Posterior cingulate gyrus (tissue), 11 donors: ENCODE measurements at places on chromosomes 3 and 15.

- DNase-seq, result no peak
Observed at GRCh38 chr3:99878005-99878404, 60.3 kb downstream of the CMSS1 start.

- DNase-seq, result no peak
Observed at GRCh38 chr15:26772154-26773066, at the start of gene GABRB3. TSS of gene GABRB3 (minus strand) at chr15:26773066.

- DNase-seq, result no peak
Observed at GRCh38 chr3:126573492-126574117, 14.9 kb upstream of the C3orf22 start.

GRCh38 chr15:91553196-91553854, 300.2 kb upstream of the SLCO3A1 start:
- no peak for DNase-seq

DNA sequence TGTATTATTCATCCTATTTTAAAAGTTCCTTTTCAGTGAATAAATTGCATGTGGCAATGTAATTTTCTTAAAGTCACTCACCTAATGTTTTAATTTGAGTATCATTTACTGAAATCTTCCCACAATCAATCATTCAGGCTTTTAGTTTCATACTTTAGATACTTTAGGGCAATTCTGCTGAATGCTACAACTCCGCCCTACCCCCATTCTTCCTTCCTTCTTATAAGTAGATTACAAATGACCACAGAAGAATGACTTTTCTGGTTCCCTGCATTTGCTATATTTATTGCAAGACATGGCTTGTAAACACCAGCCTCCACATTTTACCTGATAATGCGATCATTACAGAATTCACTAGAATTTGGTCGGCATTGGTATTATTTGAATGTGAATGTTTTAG, 1061.9 kb downstream of the FHIT start:
- DNase-seq, result no peak

GRCh38 chr3:126313580-126314304, 43.5 kb downstream of the KLF15 start:
- no peak for DNase-seq

DNA sequence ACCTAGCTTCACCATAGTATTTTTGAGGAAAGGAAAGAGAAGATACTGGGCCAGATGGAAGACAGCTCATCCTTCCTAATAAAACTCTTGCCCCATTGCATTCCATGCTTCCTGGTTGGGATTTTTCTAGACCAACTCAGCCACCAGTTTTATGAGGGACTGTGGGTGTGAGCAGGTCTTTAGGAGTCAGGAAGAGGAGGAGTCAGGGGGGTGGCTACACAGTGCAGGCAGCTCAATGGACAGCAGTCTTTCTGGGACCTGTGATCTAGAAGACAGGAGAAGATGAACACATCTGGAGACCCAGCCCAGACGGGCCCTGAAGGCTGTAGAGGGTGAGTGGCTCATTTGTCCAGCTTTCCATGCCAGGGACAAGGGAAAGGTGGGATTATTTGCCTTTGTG, at the start of gene NOX5:
TSS of gene NOX5 (plus strand) at position 242 of the 400 bp plus-strand sequence. CDS start at position 283, 41 bp downstream.
- DNase-seq, result no peak

- no peak for DNase-seq
Observed at GRCh38 chr15:34439878-34440277, 2.3 kb upstream of the GOLGA8A start.

DNA sequence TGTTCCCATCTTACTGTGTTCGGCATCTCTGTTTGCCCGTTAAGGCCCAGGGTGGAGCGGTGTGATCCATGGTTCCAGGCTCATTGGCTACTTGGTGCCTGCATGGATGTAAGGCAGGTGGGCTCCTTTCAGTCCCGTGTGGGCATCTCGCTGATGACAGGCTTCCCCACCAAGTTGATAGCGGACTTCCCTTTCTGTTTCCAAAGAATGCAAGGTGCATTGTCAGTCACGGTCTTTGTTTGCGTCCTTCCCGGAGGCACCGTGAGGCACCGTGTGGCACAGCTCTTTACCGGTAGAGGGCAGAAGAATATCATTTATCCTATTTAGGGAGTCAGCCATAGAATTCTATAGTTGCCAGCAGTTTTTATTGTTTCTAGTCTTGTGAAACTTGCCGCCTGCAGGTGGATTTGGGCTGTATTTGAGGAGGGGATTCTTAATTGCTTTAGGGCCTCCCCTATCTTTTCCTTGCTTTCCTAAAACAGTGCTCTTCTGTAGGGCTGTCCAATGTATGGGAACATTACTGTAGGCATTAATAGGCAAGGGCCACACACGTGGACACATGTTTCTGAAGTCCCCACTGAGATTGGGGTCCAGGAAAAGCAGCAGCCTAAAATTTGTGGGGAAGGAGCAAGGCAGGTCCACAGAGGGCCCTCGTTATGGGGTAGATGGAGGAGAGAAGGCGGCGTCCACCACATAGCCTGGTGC, 244.1 kb downstream of the SLCO3A1 start:
- DNase-seq, result peak; percentile 89

DNA sequence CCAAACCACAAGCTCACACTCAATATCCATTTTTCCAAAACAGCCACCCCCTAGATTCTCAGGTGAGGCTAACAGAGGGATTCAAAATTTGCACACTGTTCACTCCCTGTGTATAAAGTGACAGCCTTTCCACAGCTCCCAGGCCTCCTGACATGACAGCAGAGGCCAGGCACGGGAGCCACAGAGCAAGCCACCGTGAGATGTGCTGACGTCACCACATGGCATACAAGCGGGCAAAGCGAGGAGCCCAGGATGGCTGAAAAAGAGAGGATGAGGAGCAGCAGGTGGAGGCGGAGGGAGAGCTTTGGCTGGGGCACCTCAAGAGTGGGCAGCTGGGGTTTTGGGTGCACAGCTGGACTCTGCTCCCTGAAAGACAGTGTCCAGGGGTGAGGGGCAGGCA, 27.1 kb downstream of the EHD4 start:
- no peak for DNase-seq

GRCh38 chr3:135806317-135806716, 159.2 kb upstream of the PPP2R3A start:
- peak; percentile 44 for DNase-seq
